ENCODE measurements at places on chromosomes 5 and 9.

DNA sequence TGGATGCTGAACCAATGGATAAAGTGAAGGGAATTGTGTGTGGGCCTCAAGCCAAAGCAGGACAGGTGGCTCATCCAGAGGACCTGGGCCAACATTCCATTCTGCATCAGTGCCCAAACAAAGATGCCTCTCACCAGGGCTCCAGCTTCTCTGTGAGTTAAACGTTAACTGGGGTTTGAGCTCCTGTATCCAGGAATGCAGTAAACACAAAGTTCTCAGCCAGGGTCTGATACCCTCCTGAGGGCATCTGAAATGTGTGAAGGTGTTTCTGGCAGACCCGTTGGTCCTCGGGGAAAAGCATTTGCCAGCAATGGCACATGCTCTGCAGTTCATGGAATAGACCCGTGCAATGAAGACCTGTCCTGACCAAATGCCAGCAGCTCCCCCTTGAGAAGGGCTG lies 33.9 kb upstream of the AOPEP start:
- DNase-seq = no peak

- no peak for DNase-seq
These were observed 111.9 kb downstream of the MTRR start for GRCh38 chr5:7980881-7981280.

GRCh38 chr9:6931913-6932312 lies 174.1 kb downstream of the KDM4C start:
- DNase-seq = peak; percentile 83

DNA sequence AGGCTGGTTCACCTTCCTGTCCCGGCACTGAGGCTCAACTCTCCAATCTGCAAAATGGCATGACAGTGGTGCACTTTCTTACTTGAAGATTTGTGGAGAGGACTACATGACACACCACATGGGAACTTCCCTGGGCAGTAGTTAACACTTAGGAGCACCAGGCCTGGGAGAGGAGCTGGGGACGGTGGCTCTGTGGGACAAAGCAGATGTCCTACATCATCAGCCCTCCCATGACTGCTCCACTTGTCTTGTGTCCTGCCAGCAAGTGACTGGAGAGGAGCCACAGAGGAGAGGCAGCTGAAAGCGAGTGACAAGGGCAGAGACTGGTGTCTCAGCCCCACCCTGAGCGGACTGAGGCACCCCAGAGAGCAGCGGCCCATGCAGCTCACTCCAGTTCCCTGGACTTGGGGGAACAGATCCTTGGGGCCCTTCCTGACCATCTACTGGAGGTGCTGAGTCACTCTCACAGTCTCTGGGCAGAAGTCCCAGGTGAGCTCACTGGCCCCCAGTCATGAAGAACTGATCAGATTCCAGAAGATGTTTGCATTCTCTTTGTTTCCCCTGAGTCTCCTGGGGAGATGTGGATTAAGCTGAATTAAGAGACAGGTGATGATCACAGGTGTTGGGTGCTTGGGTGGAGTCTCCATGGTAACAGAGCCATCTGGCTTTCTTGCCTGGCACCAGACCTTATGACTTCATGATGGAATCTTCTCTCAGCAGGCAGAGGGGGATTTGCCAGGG lies 13.2 kb upstream of the SLC25A48 start:
- peak; percentile 26 for DNase-seq

DNA sequence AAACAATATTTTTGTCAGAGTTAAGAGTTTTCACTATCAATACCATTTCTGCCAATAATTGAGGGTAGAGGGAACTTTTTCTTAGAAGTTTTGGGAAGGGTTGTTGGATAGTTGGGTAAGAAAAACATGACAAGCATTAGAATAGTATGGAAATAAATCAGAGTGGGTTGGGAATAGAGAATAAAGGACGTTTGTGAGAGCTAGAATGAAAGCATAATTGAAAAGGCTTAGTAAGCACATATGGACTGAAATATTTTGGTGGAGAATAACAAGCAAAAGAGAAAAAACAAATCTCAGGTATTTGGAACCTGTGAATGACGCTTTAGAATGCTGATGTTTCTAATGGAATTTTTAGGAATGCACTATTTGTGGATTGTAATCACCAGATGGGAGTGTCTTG lies 262.9 kb upstream of the EDIL3 start:
- no peak for DNase-seq

- no peak for DNase-seq
These were observed 107.2 kb upstream of the SLIT3 start for GRCh38 chr5:169408171-169408570.

DNA sequence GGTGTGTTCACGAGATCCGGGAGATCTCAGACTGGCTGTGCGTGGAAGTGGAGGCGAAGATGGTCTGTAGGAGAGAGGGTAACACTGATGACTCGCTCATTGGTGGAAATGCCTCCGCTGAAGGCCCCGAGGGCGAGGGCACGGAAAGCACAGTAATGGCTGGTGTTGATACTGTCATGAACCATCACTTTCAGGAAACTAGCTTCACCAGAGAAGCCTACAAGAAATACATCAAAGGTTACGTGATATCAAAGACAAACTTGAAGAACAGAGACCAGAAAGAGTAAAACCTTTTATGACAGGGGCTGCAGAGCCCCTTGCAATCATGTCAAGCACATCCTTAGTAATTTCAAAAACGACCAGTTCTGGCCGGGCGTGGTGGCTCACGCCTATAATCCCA lies 265.7 kb downstream of the GOLPH3 start:
- no peak for DNase-seq

Measured in GM23248 (cell line).